ENCODE measurements at places on chromosomes 1 and 21. TPM values are rescaled to one million over a fixed set of nuclear protein-coding genes. Genes with fewer than 3 reads are reported as not detected.

- DNase-seq: no peak
Observed at GRCh38 chr1:197471248-197471985, 203.4 kb downstream of the CRB1 start.

DNA sequence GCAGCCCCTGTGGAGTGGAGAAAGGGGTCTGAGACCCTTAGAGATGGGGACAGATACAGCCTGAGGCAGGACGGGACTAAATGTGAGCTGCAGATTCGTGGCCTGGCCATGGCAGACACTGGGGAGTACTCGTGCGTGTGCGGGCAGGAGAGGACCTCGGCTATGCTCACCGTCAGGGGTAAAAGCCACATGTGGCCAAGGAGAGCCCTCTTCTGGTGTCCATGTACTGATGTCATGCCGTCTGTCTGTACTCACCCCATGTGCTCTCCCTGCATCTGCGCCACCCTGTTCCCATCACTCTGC, 84.7 kb downstream of the OBSCN start:
- DNase-seq: no peak

GRCh38 chr1:168513656-168514404, 30.0 kb downstream of the XCL2 start:
- DNase-seq: no peak

DNA sequence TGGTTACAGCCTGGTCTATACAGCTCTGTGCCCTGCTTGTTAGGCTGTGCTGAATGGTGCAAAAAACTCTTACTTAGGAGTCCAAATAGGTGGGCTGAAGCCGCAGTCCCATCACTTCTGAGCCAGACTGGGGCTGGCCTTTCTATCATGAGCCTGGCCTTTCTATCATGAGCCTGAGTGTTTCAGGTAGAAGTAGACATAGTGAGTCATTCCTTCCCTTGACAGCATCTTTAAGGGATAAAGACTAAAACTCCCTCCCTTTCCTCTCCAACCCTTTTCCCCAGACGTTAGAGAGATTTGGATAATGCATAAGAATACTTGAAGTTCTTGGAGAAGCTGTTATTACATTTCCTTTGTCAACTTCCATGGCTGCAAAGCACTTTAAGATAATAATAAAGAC, 46.5 kb upstream of the PARP1 start:
- DNase-seq: no peak

- peak; percentile 88 for DNase-seq
Observed at GRCh38 chr1:171438441-171438840, 46.9 kb upstream of the PRRC2C start.

DNA sequence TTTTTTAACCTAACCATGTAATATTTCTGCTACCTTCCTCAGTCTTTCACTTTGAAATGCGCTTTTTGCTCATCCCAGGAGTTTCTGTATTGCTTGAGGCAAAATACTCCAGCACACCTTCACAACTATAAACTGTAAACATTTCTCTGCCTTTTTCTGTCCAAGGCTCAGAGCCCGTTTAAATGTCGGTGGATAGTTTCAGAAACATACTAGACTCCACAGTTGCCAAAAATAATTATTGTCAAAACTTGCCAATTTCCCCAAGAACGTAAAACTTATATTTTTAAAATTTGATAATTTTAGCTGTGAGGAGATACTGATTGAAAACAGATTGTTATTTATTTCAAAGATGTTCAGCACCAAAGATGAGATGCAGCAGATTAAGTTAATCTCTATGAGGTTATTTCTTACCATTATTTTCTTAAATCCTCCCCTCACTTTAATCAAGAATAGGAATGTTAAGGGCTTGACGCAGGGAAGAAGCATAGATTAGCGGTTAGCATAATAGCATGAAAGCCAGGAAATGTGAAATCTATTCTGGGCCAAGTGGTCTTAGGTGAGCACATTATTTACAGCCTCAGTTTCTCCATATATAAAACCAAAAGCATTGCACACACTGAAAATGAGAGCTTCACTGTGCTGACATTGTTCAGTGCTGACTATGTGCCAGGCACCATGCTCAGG, 91.5 kb upstream of the ESRRG start:
- DNase-seq: no peak

DNA sequence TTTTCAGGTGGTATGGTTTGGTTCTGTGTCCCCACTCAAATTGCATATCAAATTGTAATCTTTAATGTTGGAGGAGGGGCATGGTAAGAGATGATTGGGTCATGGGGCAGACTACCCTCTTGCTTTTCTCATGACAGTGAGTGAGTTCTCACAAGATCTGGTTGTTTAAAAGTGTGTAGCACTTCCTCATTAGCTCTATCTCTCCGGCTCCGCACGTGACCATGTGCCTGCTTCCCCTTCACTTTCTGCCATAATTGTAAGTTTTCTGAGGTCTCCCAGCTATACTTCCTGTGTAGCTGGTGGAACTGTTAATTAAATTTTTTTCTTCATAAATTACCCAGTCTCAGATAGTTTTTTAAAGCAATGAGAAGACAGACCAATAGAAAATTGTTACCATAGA, 843.2 kb downstream of the AMY1C start:
- no peak for DNase-seq

DNA sequence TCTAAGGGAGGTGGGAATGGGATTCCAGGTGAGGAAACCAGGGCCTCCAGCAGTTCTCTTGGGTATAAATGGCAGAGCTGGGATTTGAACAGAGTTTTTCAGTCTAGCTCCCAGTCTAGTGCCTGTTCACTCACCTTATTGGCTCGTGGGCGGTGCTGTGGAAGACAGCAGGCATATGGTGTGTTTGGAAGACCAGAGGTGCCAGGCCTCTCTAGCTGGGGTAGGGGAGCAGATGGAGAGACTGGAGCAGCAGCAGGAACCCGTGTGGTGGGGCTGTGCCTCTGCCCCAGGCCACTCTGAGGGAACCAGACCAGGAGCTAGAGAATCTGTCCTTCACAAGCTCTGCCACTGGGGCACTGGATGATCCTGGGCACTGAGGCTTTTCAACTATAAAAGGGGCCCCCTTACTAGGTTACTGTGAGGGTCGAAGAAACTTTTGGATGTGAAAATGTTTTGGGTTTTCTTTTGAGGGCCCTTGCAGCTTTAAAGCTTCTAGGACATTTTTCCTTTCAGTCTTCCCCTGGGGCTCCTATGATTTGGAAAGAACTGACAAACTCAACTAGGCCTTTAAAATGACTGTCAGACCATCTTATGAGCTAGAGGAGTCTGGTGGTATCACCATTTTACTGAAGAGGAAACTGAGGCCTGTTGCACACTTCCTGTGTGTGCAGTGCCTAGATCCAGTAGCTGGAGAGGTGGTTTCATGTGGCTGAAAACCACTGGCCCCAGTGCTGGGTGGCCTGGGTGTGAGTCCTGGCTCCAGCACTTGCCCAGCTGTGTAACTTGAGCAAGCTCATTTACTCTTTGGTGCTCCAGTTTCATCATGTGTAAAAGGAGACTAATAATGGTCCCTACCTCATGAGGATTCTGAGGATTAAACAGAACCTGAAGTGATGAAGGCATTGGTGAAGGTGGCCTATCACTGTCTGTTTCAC, 6.1 kb downstream of the DMRTB1 start:
- DNase-seq: no peak

DNA sequence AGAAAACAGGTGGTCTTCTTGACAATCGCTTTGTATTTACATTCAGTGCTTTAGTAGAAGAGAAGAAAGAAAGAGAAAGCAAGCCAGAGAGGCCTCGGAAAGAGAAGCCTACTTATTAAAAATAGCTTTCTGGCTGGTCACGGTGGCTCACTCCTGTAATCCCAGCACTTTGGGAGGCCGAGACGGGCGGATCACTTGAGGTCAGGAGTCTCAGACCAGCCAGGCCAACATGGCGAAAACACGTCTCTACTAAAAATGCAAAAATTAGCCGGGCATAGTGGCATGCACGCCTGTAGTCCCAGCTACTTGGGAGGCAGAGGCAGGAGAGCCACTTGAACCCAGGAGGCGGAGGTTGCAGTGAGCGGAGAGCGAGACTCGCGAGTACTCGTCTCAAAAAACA, 1.8 kb upstream of the SLC19A2 start:
- DNase-seq: no peak

GRCh38 chr1:39640861-39641260, 1.4 kb upstream of the HEYL start:
- DNase-seq: no peak

GRCh38 chr1:47935163-47935562, 62.0 kb downstream of the TRABD2B start:
- DNase-seq: no peak

GRCh38 chr1:197825541-197825940, 50.3 kb upstream of the DENND1B start:
- DNase-seq: no peak

DNA sequence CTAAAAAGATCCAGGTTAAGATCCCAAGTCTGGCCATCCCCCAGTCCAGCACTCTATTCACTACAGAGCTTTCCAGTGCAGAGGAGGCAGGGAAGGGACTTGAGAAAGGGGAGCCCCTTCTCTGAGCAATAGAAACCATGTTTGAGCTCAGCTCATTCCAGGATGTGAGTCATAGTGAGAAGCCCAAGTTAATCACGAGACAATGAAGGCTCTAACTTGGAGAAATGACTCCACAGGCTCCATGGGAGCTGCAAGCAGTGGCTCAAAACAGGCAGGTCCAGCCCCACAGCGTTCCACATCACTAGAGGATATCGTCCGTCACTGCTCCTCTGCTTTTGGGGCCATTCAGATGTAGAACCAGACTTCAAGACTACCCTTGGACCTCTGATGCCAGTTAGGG, 59.1 kb downstream of the CAMK2N1 start:
- peak; percentile 76 for DNase-seq

- DNase-seq: peak; percentile 99
Observed at GRCh38 chr1:154485106-154485505, 16.9 kb upstream of the TDRD10 start.

DNA sequence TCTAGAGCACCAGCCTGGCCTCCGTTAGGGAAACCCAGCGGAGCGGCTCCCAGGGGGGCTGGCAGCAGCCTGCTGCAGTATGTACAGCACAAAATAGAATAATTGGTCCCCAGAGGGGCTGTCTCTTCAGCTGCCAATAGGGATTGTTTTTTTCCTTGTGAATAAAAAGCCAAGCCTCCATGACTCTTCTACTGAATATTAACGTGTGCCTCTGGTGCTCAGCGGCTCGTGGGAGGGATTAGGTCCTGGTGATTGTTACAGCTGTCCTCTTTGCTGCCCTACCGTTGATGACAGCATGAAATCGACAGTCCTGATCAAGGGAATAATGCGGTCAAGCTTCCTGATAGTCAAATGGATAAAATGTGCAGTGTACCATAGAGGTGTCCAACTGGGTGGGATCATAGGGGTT, 190.7 kb upstream of the RUNX1 start:
- no peak for DNase-seq

DNA sequence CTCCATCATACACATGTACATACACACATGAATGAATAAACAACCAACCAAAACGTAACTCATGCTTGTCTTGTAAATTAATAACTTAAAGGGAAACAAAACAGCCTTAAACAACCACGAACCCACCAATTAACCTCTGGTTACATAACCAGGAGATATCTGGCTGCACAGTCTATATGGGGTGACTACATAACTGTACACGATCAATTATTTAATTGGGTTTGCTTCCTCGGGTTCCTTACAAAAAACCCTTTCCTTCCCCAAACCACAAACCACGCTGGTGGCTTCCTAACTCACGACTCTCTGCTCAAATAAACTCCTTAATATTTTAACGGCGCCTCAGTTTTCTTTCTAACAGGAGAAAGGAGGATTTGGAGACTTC, 744 bp downstream of the ZNF670 start:
- no peak for DNase-seq

DNA sequence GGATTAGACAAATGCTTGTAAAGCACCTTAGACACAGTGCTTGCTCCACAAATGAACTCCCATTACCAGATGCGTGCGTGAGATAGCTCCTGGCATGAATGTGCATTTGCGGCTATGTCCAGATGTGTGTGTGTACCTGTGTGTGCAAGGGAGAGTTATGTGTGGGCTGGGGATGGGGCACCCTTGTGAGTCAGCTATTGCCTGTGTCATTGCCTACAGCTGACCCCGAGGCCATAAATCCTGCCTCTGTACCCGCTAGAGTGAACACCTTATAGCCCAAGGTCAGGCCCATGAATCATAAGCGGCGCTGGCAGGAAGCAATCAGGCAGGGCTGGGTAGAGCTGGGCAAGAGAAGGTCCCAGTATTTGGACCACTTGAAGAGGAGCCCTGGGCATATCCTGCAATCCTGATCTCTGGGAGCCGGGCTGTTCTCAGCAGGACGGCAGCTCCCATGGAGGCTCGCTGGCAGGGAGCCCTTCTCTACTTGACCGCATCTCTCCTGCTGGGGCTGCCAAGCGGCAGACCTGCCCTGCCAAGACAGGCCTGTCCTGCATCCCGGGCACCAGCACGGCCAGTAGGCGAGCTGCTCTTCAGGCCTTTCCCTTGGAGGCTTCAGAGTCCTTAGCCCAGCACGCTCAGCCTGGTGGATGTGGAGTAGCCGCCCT, 86.4 kb downstream of the TMEM53 start:
- no peak for DNase-seq

DNA sequence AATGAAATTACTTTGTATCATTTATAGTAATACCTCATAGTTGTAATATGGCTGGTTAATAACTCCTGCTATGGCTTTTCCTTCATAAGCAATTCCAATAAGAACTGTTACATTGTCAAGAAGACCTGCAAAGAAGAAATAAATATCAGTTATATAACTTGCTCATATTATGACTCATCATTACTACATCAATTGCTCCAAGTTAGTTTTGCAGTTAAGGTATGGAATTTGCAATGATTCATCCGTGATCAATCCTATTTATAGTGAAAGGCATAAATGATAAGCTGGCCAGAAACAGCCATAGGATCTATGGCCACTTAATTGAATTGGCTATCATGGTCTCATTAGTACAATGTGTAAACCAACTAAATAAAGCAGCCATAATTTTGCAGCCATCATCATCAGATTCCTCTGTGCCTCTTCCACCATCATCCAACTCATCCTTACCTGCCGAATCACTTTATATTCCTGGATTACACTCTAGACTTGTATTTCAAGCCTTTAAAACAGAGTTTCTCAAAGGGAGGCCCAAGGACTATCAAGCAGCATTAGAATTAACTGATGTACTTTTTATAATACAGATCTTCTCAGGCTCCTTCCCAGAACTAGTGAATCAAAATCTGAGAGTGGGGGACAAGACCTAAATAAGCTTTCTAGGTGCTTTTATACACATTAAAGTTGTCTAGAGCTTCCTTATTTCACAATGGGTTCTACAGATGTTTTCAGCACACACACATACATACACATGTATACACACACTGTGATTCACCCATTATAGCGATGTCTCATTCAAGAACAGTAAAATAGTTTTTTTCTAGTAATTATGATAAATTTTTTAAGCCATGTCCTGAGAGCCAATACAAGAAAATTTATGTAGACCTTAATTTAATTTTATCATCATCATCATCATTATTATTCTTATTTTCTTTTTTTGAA, 21.2 kb upstream of the EPRS1 start:
- DNase-seq: no peak

Gene SH2D1B
- 0.13 TPM for total RNA-seq

Gene SPRR2A
- total RNA-seq: not detected

Gene NBPF10
- total RNA-seq: 0.51 TPM

Gene F13B
- total RNA-seq: not detected

Gene NBPF4
- total RNA-seq: not detected

Gene TSPEAR
- total RNA-seq: 0.13 TPM

Gene RBM15
- total RNA-seq: 26.2 TPM
